AG04449 (cell line): ENCODE measurements at places on chromosomes 2 and 18.

DNA sequence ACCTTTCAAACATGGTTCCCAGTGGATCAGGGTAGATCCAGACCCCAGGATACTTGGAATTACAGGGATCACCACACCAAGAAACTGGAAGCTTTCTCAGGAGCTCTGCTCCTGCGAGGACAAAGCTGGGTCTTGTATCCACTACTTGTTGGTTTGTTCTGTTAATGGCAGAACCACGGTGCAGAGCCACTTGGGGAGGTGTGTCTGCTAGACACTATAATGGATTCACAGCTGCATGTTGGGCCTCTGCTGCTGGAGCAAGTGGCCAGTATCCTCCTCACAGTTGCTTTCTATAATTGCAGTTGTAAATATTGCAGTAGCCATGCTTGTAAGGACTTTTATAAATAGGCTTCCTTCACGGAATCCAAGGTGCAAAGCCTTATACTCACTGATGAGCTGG lies 12.9 kb downstream of the FOSL2 start:
- DNase-seq: no peak

GRCh38 chr2:36013064-36013463 lies 342.5 kb upstream of the CRIM1 start:
- DNase-seq: no peak

DNA sequence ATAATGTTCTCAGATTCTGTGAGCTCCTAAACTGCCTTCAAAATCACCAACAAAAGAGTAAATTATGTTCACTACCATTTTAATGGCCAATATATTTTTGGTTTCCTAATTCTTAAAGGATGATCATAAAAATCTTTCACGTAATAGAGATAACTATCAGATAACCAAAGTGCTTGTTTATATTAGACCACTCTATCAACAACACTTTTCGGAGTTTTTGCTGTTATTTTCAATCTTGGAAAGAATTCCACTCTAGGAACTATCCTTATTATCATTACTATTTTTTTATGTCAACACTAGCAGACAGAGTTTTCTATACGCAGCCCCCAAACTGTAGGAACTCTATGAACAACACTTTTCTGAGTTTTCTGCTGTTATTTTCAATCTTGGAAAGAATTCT lies 782.5 kb upstream of the ZEB2 start:
- DNase-seq: no peak

GRCh38 chr2:101930847-101931246 lies 60.9 kb upstream of the IL1R2 start:
- DNase-seq: no peak

GRCh38 chr18:1435487-1435886 lies 530.8 kb downstream of the ADCYAP1 start:
- DNase-seq: no peak
